ENCODE measurements at places on chromosomes 13 and 19.

- H3K27me3 ChIP-seq, result no peaks in the 10 kb centered on the region
- H3K36me3 ChIP-seq, result no peaks in the 10 kb centered on the region
- H3K4me3 ChIP-seq, result no peak overlapping the region
- H3K4me1 ChIP-seq, result no peaks in the 10 kb centered on the region
Observed at GRCh38 chr13:109875746-109876145, 89.4 kb upstream of the IRS2 start.

DNA sequence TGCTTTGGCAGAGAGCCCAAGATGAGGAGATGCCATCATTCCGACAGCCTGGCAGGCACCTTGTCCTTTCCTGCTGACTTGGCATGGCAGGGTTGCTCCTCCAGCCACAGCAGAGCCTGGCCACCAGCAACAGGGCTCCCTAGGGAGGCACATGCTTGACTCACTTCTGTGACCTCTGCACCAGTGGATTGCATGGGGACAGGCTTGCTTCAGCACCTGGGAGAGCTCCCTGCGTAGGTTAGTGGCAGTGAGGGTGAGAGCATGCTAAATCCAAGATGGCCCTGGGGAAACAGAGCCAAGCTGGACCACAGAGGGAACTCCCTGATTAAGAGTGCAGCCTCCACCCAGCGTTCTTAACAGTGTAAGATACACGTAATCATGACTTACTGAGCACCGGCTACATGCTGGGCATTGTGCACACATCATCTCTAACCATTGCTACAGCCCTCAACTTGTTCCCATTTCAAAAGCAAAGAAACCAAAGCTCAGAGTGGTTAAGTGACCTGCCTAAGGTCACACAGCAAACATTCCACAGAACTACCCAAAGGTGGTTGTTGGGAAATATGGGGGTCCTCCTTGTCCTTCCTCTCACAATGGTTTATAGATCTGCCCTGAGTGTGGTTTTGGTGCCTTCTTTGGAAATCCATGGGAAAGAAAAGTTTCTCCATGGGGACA lies 116.6 kb upstream of the UQCRFS1 start:
- no peak overlapping the region for H3K27ac ChIP-seq
- DNase-seq, result peak; percentile 38
- H3K4me1 ChIP-seq, result no peaks in the 10 kb centered on the region
- peaks cover 37% of the 10 kb centered on the region for H3K27me3 ChIP-seq
- no peaks in the 10 kb centered on the region for H3K36me3 ChIP-seq
- no peak overlapping the region for H3K4me3 ChIP-seq

GRCh38 chr13:38862443-38862842 lies 128.2 kb downstream of the STOML3 start:
- no peak overlapping the region for H3K27ac ChIP-seq
- no peaks in the 10 kb centered on the region for H3K4me1 ChIP-seq
- H3K27me3 ChIP-seq, result no peaks in the 10 kb centered on the region
- no peak for DNase-seq

GRCh38 chr13:73532987-73533510 lies 474.2 kb downstream of the KLF5 start:
- no peak overlapping the region for H3K27ac ChIP-seq
- no peaks in the 10 kb centered on the region for H3K27me3 ChIP-seq
- no peaks in the 10 kb centered on the region for H3K36me3 ChIP-seq
- H3K4me1 ChIP-seq, result no peaks in the 10 kb centered on the region
- no peak overlapping the region for H3K4me3 ChIP-seq
